ENCODE measurements at places on chromosomes 3 and 15.

GRCh38 chr3:158770741-158771350, 31.0 kb upstream of the MFSD1 start:
- DNase-seq, result no peak

DNA sequence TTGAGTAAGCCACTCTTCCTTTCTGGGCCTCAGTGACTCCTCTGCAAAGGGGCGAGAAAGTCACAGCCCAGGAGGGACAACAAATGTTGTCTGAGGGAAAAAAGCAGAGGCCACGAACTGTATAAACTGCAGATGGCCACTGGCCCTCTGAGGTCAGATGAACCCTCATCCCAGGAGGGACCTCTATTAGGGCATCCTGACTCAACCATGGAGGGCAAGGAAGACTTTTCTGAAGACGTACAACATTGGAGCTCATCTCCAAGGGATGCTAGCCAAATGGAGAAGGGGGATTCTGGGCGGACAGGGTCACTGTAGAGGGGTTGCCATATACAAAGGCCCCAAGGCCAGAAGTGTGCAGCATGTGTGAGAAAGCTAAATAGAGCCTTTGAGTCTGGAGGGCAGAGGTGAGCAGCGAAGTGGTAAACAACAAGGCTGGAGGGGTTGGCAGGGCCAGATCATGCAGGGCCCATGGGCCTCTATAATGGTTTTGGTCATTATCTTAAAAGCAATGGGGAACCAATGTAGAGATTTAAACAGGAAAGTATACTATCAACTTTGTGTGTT, 16.7 kb downstream of the GRAMD2A start:
- no peak for DNase-seq

- DNase-seq, result no peak
These were observed 104.1 kb downstream of the LIPC start for GRCh38 chr15:58535894-58536293.

- DNase-seq, result no peak
These were observed 122.5 kb downstream of the LEKR1 start for GRCh38 chr3:156948402-156949210.

DNA sequence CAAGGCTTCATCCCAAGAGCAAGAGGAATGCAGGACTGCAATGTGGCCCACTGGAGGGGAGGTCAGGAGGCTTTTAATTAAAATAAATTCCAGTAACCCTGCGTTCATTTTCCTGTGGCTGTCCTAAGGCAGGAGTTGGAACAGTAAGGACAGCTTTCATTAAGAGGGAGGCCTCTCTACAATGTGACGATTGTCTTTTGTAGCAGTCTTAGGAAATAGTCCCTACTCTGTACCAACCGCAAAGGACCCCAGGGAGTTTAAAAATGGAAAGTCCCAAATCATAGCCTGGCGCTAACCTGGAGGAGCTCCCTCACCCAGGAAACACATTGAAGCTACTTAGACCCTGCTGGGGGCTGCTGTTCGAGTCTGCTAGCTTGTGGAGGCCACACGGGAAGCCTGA, 62.8 kb downstream of the SYNM start:
- no peak for DNase-seq

DNA sequence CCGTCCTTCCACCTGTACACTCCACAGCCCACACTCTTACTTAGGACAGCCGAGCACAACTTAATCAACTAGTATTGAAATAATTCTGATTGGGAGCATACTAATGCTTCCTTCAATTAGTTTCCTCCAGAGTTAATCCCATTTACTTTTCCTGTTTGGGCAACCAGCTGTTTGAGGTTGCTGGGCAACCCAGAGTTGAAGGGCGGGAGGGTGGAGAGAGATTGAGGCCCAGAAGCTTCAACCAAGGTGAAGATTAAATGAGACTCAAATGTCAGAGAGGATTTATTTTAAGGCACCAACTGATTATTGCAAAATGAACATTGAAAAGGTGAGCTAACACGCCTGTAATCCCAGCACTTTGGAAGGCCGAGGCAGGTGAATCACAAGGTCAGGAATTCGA, 428.5 kb upstream of the SEMA6D start:
- no peak for DNase-seq

- DNase-seq, result no peak
These were observed 46.9 kb downstream of the TBL1XR1 start for GRCh38 chr3:177150218-177150916.

GRCh38 chr3:159280386-159281191, 478.7 kb downstream of the MFSD1 start:
- no peak for DNase-seq

- no peak for DNase-seq
These were observed 6.0 kb downstream of the ADCY5 start for GRCh38 chr3:123442908-123443307.

DNA sequence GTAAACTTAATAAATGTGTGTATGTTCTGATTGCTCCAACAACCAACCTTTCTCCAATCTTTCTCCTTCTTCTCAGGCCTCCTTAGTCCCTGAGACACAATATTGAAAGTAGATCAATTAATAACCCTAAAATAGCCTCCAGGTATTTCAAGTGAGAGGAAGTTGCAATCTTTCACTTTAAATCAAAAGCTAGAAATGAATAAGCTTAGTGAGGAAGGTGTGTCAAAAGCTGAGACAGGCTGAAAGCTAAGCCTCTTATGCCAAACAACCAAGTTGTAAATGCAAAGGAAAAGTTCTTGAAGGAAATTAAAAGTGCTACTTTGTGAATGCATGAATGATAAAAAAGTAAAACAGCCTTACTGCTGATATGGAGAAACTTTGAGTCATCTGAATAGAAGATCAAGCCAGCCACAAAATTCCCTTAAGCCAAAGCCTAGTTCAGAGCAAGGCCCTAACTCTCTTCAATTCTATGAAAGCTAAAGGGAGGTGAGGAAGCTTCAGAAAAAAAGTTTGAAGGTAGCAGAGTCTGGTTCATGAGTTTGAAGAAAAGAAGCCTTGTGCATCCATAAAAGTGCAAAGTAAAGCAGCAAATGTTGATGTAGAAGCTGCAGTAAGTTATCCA, 38.6 kb downstream of the CCDC80 start:
- no peak for DNase-seq

DNA sequence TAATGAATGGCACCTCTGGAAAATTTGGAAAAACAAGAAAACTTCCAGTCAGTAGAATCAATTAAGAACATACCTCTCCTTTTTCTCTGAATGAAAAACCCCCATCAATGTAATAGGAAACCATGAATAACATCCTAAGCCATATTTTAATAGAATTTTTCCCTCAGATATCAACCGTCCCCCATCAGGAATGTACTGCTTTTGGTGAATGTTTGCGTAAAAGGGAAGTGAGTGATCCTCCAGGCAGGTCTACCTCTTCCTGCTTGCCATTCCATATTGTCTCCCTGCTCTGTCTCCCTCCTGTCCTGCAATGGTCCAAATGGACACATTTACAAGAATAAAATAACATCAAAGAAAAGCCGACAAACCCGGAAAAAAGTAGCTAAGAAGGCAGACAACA, 30.8 kb downstream of the LAMP3 start:
- no peak for DNase-seq

- DNase-seq, result no peak
These were observed 186.5 kb downstream of the TUSC7 start for GRCh38 chr3:116896116-116896515.

GRCh38 chr3:63192248-63192647, 85.9 kb upstream of the SYNPR start:
- DNase-seq, result no peak

DNA sequence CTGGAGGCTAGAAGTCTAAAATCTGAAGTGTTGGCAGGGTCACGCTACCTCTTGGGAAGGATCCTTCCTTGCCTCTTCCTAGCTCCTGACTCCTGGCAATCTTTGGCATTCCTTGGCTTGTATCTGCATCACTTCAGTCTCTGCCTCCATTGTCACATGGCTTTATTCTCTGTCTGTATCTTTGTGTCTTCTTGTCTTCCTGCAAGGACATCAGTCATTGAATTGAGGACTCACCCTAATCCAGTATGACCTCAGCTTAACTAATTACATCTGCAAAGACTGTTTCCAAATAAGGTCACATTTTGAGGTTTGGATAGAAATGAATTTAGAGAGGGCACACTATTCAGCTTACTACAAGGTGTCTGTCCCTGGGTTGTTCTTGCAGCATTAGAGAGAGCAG, 31.1 kb upstream of the UTS2B start:
- DNase-seq, result no peak

DNA sequence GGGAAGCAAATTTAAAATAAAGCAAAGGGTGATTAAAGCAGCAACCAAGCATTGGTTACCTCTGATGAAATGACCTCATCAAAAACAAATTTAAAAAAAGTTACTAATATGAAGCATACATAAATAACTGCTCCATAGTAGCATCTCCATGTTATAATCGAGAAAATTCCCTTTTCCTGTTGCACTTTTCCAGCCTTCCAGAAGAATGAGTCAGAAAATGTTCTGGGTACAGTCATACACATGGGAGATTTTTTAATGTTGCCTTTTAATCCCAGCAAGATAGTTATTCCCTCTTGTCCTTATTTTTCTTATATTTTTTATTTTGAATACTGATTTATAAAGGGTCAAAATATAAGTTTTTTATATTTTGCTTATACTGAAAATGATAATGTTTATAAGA, 2.6 kb upstream of the TMCO5A start:
- DNase-seq, result no peak

- no peak for DNase-seq
These were observed 2.3 kb downstream of the CHP1 start for GRCh38 chr15:41233367-41233771.

DNA sequence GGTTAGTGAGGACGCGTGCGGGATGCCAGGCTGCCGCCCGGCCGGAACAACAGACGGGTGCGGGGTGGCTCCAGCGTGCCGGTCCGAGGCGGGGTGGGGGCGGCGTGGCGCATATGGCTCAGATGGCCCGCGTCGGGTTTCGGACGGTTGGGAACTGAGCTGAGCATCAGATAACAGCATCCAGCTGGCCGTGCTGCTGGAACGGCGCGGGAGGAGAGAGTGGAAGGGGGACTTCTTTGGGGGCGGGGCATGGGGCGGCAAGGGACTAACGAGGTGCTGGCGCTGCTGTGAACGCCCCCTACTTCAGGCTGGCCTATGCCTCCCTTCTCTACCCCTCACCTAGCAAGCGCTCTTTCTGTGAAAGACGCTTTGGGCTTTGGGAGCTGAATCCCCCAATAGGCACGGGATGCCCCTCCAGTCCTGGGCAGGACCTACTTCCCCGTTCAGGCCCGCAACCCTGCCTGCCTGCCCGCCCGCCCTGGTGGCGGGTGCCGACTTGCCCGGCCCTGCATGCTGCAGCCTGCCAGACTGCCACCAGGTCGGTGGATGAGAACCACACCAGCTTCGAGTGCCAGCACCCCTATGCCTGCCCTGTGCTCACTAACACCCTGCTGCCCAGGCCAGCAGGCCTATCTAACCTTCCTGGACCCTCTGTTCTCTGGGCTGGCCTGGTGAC, 542 bp downstream of the INKA1 start:
- DNase-seq, result no peak

DNA sequence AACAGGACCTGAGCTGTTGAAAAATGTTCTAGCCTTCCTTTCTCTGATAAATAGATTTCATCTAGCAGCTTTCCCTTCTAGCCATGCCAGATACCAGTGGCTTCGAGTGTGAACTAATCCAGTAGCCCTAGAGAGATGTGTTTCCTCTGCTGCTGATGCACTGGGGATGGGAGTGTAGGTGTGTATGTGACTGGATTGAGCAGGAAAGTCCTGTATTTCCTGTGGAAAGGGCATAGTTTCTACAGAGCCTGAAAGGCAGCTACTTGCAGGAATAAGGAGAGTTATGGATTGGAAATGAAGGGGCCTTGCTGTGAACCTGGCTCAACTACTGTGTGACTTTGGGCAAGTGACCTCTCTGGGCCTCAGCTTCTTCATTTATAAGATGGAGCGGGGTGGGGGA, 8.6 kb downstream of the TIMP4 start:
- no peak for DNase-seq

GRCh38 chr3:98651780-98652077, 58.3 kb upstream of the CPOX start:
- DNase-seq, result no peak

- DNase-seq, result no peak
These were observed 20.6 kb downstream of the COPS2 start for GRCh38 chr15:49134683-49135341.

- no peak for DNase-seq
These were observed 152.8 kb upstream of the BHLHE40 start for GRCh38 chr3:4826237-4827100.

DNA sequence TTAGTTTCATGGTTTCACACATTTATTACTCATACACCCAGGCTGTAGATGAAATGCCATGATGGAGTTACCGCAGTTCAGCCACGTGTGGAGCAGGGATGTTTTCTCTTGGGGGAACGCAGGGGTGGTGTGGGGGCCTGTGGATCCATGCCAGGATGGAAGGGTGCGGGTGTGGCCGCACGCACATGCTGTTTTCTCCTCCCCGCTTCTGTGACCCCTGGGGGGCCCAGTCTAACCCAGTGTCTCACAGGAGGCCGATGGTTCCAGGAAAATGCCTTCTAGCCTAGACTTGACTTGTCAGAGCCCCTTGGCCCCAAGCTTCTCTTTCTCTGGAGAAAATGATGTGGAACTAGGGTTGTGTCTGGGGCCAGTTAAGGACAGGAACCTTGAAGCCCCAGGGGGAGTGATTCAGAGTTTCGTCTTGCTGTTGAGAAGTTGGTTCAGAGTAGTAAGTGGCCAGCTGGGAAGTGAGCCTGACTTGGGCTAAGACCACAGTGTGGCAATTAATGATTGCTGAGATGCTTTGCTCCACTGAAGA, 240.4 kb upstream of the BHLHE40 start:
- no peak for DNase-seq

DNA sequence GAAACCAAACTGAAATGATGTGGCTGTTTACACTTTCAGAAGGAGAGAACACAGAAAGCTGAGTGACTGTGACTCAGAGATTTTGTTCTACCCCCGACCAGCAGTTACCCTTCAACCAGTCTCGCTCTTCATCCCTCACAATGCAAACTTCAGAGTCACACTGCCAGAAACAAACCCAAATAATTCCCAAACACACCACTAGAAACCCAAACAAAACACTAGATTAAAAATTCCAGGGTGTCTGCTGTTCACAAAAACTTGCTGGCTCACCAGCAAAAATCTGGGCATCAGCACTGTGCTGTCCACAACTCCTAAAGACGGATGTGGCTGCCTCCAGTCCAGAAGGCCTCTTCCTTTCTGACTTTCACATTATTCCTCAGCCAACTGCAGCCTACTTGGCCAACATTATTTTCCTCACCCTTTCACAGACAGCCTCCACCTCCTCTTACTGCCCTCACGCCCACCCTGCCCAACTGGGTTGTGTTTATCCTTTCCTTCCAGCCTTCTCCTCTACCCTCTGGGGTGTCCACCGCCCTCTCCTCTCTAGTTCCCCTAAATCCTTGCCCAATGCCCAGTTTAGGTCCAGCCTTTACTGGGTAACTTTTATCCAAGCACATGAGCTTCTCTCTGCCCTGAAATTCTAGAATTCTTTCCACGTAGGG, 71.4 kb downstream of the MECOM start:
- DNase-seq, result no peak

DNA sequence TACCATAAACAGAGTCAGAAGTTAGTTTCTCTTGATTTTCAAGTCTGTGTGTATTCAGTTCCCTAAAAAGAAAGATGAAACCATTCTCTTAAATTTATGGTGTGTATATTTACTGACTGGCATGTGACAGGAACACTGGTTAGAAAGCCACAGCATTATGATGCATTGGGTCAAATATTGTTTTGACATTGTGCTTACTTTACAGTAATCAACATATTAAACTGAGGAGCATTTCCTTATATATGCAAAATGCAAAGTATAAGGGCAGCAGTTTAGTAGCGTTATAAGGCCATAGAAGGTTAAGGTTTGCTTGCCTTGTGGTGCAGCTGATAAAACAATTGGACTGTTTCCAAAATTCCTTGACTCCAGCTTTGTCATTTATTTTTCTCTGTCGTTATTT, 72.9 kb downstream of the EPHA3 start:
- DNase-seq, result no peak

GRCh38 chr3:184561913-184562877, 610 bp downstream of the EPHB3 start:
- no peak for DNase-seq

All from activated gamma-delta T cell (primary cell).